GM18507 (cell line): ENCODE measurements at places on chromosomes 2 and 18.
A peak's percentile ranks its signal among the peaks of the same experiment; 100 is the strongest.

DNA sequence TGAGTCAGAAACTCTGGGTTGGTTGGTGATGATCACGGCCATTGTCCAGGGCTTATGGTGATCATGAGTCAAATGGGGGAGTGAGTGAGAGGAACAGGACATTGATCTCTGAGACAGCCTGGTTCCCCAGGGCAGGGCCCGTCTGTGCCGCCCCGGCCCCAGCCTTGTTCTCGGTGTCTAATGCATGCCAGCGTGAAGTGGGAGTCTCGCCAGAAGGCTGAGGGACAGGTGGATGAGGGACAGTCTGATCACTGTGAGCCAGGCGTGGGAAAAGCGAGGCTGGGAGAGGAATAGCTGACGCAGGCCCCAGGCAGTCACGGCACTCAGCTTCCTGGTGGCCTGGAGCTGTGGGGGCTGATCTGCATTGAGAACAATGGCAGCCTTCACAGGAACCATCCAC, 208.3 kb upstream of the HDAC4 start:
- DNase-seq, result no peak

DNA sequence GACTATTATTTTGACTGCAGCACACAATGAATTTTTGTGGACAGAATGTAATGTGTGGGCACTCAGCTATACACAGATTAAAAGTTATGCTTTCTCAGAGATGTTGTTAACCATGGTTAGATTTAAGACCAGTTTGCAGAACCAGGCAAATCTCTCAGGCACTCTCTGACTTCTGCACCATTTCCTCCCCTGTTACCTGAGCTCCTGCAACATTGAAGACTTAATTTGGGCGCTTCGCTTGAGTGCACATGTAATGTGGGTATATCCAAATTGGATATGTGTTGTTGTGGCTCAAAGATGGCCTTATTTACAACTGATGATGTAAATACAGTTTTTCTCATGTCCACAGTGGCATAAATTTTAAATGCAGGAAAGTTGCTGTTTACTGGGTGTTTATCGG, 469.4 kb downstream of the PTPRM start:
- DNase-seq, result no peak

- DNase-seq, result no peak
Measured at GRCh38 chr2:79833235-79833878, 320.5 kb downstream of the CTNNA2 start.

- DNase-seq, result no peak
Measured at GRCh38 chr2:66698576-66699239, 263.8 kb downstream of the MEIS1 start.

- no peak for DNase-seq
Measured at GRCh38 chr2:134310107-134311079, 56.5 kb downstream of the MGAT5 start.

GRCh38 chr2:213995400-213996105, 415.3 kb upstream of the VWC2L start:
- no peak for DNase-seq

DNA sequence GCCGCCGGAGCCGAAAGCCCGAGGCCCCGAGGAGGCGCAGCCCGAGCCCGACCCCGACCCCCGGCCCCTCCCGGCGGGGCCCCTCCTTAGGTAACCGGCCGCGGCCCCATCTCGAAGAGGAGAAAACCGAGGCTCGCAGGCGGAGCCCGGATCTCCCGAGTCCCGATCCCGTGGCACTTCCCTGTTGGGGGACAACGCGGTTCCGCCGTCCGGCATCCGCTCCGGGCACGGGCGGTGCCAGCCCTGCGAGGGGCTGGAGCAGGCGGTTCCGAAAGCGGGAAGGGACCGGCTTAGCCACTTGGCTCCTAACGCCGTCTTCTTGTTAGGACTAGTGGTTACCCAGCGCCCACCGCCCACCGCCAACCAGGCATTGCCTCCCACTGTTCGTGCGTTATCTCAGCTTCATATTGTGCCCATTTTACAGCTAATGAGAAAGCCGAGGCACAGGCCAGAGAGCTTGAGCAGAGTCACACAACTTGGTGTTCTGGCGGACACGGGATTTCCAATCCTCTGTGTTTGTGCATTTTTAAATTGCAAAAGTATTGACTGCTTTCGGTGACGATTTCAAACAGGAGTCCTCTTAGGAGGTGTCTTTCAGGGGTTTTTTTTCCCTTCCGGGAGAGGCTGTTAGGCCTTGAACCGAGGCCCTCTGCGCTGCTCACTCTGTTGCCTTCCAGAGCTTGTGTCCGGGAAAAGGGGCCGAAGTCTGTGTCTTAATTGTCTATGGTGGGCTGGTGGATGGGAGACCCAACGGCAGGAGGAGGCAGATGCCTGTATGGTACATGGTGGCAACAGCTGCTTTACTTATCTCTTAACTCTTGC, 562 bp downstream of the CENPA start:
- no peak for DNase-seq

GRCh38 chr2:48946449-48947048, 191.0 kb upstream of the LHCGR start:
- DNase-seq, result peak; percentile 51

GRCh38 chr2:137998503-137998902, 34.2 kb downstream of the HNMT start:
- no peak for DNase-seq

GRCh38 chr18:26040051-26040656, 50.3 kb downstream of the SS18 start:
- DNase-seq, result no peak

- DNase-seq, result no peak
Measured at GRCh38 chr2:101310090-101310833, 1.8 kb upstream of the RNF149 start.

GRCh38 chr2:69190743-69191404, 177.9 kb downstream of the ANTXR1 start:
- no peak for DNase-seq

GRCh38 chr2:46780411-46780800, 135.2 kb downstream of the MCFD2 start:
- no peak for DNase-seq

DNA sequence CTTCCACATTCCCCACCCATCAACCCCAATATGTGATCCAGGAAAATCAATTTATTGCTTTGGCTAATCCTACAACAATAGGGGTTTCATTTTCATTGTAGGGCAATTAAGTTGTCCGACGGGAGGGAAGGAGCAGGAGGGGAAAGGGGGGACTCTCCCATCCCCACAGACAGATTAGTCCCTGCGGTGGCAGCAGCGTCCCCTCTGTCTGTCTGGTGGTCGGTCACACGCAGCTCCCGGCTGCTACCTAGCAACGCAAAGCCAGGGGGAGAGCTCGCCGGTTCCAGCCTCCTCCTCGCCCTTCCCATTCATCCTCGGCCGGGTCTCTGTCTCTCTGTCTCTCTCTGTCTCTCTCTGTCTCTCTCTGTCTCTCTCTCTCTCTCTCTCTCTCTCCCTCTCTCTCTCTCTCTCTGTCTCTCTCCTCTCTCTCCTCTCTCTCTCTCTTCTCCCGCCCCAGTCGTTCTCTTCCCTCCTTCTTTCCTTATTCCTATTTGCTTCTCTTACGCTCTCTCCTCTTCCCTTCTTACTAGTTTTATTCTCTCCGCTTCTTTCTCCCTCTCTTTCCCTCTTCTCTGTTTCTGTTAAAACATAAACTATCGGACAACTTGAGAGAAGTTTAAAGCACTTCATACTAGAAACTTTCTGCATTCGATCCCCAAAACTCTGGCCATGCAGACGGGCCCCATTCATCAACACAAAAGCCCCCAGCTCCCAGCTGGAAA, 1.2 kb downstream of the LRP2 start:
- DNase-seq, result no peak

- no peak for DNase-seq
Measured at GRCh38 chr18:7520200-7520785, 46.8 kb upstream of the PTPRM start.

DNA sequence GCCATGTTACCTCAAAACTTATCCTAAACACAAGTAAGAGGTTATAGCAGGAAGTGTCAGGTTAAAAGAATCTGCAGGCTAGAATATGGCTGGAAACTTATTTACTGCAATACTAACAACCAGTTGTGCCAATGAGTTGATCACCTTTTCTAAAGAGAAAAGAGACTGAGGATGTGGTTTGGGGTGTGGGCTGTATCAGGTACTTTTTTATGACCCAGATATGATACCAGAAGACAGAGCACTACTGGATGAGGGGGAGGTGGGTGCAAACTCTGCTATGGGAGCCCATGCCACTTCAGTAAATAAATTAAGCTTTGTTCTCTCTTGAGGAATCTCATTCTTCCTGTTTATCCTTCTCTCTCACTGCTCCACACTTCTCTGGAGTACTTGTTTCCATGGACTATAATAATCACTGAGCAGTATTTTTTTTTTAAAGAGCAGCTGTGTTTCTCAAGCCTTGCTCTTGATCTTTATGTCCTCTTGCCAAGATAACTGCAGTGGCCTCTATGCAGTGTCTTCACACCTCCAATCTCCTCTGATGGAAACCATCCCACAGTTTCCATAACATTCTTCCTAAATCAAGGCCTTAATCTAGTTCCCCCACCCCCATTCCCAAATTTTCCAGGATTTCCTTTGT, 51.2 kb upstream of the NOSTRIN start:
- DNase-seq, result no peak

- DNase-seq, result peak; percentile 59
Measured at GRCh38 chr2:201151127-201151981, 31.6 kb upstream of the CASP10 start.

DNA sequence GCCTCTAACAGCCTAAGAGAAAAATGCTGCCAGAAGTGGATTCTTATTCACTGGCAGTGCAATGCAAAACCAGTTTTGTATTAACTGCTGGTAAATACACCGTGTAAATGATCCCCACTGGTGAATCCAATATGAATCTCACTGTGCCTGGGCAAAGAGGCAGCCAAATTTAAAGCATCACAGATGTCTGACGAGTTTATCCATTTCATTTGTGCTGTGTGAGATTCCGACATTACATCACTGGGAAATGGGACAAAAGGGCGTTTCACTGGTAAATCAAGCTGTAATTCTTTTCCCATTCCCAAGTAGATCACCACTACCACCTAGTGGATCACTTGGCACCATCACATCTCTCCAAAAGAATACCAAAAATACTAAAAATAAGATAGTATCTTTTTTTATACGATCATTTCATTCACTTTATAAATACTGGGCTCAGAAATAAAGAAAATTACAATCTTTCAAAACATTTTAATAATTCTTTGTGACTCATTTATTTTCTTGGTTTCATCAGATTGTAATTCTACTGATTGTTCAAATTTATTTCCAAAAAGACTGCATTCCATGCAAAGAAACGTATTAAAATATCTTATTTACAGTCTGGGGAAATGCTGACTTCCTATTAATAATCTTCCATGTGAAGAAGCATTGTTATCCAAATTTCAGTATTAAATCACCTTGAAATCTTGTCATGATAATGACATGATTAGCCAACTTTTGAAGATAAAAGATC, 125.6 kb downstream of the GRB14 start:
- no peak for DNase-seq

DNA sequence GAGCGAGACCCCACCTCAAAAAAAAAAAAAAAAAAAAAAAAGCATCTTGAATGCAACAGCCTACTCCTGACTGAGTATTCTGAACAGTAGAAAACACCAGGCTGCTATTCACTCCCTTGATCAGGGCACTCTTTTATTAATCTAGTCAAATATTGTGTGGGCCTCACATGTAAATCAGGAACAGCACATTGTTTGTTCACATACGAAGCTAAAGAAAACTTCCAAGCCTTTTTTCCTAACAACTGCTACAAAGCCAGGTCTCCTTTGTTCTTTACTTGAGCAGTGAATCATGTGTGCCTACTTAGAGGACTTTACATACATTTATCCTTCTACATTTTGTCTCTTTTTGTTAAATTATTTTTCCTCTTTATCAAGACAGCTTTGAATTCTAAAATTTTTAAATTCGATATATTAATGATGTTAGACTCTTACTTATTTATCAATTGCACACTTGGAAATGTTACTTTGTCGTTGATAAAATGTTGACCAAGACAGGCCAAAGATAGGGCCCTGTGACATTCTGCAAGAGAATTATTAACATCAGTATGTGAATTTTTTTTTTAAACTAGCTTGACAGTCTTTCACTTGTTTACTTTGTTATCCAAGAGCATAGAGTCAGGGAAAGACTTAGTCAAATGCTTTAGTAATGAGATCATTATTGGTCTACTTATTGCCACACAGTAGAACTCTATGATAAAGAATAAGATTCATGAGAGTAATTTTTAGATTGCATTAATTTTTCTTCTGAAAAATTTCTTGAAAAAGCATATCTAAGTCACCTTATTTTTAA, 13.2 kb downstream of the SPATS2L start:
- DNase-seq, result no peak

GRCh38 chr2:140248623-140249022, 1468.4 kb upstream of the NXPH2 start:
- DNase-seq, result no peak

- DNase-seq, result no peak
Measured at GRCh38 chr2:140657657-140658056, 1473.2 kb downstream of the LRP1B start.

GRCh38 chr18:41828137-41828536, 126.9 kb upstream of the PIK3C3 start:
- no peak for DNase-seq

DNA sequence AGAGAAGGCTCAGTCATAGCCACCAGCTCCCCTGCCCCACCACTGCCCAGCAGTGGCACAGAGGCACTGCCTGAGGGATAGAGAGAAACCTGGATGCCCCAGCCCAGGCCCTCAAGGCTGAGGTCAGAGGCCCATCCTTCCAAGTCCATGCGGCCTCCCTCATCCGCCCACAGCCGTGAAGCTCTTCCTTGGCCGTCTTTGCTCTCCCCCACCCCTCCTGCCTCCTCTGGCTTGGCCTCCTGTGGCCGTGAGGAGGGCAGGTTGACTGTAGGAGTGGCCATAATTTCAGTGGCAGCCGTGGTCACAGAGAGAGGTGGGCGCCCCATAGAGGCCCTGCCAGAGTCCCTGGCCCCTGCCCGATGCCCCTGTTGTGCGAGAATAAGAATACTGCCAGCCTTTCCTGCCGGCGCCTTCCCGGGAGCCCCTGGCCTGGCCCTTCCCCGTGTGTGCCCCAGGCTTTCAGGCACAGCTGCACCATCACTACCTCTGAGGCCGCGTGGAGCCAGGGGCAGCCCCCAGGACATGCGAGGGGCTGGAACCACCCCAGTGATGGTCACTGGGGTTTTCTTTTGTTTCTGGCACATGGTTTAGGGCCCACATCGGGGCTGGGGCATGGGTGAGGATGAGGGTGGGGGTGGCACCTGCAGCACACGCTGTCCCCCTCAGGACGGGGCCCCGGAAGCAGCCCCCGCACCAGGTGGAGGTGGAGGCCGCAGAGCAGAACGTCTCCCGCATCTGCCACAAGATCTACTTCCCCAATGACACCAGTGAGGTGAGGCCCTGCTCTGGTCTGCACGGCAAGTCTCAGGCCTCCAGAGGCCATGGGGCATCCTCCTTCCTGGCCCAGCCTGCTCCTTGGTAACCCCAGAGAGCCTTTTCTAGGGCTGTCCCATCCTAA, 13.1 kb upstream of the GPR17 start:
- peak; percentile 50 for DNase-seq

DNA sequence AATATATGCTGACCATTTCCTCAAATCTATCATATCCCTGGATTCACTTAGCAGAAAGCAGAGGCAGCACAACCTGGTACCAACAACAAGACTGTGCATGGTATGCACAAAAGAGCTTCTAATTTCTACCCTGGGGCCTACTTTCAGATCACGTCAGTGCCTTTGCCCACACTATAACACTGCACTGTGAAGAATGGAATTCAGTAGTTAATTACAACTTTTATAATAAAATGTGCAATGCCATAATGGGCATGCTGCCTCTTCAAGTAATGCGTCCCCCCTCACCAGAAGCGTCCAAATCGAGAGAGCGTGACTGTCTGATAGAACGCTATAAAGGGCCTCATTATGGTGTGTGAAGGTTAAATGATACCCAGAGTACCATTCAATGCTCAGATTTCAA, 328.1 kb upstream of the PKDCC start:
- no peak for DNase-seq

- no peak for DNase-seq
Measured at GRCh38 chr18:79924814-79925731, 26.4 kb downstream of the SLC66A2 start.
